ENCODE measurements at places on chromosomes 3 and 15.

DNA sequence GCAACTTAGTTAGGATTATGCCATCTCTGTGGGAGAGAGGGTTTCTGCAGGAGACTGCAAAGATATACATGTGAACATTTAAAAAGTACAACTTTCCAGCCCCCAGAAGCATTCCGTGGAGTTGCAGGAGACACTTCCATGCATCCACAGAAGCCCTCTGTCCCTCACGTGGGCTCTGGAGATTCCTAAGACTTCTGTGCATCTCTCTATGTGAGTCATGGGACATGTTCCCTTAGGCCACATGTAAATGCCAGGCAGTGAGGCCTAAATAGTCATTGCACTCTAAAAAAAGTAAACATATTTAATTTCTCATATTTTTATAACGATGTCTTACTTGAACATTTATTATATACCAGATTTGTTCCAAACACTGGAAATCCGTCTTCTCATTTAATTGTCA, 126.5 kb upstream of the ROPN1 start:
- no peak for DNase-seq

DNA sequence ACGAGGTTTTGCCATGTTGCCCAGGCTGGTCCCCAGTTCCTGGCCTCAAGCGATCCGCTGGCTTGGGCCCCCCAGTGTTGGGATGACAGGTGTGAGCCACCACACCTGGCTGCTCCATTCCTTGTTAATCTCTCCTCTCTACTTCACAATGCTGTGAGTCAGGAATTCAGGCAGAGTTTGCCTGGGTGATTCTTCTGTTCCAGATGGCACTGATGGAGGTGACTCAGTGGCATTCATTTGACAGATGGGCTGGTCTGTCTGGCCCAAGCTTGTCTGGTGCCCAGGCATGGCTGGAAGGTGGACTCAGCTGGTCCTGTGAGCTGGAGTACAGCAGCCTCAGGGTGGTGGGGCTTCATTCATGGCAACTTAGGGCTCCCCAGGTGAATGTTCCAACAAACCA, 43.2 kb downstream of the SLC6A20 start:
- DNase-seq = no peak

GRCh38 chr15:23518104-23518503, 47.4 kb upstream of the MKRN3 start:
- DNase-seq = no peak

GRCh38 chr3:63067999-63068645, 192.9 kb upstream of the CADPS start:
- no peak for DNase-seq

- DNase-seq = no peak
These were observed 2.4 kb downstream of the COLQ start for GRCh38 chr3:15519096-15519495.

DNA sequence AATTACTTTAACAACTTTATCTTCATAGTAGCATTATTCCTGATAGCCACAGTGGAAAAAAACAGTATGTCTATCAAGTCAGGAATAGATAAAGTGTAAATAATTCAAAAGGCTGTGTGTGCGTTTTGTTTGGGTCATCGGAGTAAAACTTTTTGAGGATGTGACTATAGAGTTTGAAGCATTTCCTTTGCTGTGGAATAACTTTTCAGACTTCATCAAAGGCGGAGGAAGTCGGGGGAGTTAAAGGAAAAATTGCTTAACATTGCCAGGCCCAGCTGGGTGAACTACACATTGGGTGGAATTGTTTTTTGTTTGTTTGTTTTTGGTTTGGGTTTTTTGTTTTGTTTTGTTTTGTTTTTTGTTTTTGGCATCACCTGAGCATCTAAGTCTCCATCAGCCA, 70.4 kb upstream of the CRTC3 start:
- DNase-seq = no peak

DNA sequence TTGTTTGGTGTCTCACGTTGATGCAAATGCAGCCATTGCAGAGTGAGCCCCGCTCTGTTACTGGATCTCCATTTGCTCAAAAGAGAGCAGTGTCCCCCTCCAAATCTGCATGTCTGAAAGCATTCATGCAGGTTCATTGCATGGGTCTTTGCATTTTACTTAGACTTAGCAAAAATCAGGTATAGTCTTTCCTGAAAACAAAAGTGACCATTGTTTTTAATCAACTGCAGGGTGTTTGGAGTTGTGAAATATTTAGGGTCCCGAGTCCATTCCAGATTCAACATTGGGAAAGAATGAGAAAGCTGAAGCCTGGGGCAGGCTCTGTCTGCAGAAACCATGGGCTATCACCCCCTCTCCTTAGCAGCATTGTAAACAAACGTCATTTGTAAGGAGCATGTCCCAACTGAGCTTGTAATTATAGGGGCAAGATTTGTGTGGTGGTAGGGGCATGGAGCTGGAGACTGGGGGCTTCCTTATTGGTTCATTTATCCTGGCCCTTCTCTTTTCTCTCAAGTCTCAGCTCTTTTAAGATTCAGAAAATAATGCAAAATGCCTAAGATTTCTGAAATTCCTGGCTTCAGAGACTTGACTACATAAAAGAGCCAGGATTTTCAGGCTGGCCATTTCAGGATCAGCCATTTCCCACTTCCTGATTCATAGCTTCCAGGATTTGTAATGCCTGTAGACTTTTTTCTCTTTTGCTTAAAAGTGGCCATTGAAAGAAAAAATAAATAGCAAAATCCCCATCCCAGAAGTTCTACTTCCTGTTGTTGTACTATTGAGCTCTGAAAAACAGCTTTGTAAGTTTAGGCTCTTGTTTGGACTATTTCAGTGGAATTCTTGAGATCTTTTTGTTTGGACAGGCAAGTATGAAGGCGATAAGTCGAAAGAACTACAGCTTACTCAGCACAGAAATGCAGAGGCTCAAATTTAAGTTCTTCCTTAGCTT, 23.0 kb downstream of the IGF1R start:
- DNase-seq = no peak

DNA sequence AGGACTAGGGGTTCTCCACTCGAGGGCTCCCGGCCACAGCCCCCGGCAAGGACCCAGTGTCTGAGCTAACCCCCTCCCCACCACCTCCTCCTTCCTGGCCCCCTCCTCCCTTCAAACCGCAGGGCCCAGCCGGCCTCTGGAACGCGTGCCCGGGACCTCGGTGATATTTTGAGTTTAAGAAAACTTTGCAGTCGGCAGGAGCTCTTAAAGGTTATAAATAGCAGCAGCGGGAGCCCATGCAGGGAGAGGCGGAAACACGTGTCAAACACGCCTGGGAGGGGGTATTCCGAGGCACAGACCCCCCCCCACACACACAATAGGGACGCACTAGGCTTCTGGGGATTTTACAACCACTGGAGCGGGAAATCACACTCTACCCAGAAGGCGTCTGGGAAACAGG, 3.1 kb upstream of the PTH1R start:
- no peak for DNase-seq

- DNase-seq = no peak
These were observed 46.6 kb downstream of the ZFAND6 start for GRCh38 chr15:80106051-80106450.

DNA sequence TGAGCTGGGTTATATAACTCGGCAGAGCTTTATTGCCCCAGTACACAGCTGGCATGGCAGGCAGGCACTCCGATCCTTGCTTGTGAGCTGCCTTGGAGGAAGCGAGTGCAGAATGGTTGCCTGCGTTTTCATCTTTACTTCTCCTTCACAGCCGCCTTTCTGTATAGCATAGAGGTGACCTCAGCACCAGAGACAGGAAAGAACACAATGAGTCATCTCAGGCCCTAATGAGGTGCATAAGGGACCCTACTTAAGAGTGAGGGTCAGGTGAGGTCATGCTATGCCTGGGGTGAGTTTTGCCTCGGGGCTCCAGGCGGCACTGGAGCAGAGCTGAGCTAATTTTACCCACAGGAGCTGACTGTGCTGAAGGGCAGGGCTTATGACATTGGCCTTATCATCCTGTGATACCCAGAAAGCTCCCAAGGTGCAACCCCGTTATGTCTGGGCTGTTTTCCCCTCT, 43.5 kb downstream of the LPP start:
- no peak for DNase-seq

DNA sequence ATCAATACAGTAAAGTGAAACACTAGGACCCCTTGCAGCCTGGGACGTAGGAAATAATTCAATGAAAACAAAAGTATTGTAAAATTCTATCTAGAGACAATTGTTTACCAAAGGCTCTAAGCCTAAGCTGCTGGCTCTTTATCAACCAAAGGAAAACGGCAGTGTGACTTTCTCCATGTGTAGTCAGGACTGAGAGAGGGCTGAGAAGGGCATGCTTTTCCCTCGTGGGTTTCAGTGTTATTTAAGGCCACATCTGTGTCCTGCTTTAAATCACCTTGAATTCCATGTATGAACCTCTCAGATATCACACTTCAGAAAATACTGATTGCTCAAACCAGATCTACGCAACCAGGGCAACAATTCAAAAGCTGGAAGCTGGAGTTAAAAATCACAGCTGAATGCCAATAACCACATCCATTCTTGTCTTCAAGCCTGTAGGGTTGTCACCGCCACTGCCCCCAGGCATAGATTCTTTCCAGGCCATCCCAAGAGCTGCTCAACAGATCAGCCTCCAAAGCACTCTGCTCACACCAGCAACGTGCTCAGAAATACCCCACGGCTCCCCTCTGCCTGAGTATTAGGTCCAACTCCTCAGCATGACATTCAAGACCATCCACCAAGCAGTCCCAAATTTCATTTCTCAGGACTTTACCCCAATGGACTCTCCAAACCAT, 124.0 kb downstream of the SRGAP3 start:
- DNase-seq = no peak

DNA sequence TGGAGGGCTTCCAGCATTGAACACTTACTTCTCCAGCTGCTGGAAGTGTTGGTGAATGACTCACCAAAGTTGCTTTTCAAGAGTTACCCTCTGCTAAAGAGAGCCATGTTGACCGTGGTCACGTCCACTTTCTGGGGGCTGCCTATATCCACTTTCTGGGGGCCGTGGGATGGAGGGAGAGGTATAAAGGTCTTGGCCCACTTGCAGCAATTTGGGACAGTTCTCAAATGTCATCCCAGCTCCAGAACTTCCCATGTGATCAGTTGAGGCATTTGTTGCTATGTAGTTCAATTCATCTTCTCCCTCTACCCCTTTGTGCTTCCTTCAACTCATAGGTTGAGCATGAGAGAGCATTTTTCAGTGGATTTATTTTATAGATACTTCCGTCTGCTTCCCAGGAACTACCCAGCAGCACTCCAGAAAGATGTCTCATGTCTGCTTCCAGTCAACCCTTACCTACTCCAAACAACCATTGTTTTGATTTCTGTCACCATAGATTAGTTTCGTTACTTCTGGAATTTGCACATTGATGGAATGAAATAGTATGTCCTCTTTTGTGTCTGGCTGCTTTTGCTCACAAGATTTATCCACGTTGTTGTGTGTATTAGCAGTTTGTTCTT, 130.6 kb downstream of the TCF12 start:
- no peak for DNase-seq

- DNase-seq = no peak
These were observed 48.1 kb downstream of the ADAMTS7 start for GRCh38 chr15:78762985-78763795.

DNA sequence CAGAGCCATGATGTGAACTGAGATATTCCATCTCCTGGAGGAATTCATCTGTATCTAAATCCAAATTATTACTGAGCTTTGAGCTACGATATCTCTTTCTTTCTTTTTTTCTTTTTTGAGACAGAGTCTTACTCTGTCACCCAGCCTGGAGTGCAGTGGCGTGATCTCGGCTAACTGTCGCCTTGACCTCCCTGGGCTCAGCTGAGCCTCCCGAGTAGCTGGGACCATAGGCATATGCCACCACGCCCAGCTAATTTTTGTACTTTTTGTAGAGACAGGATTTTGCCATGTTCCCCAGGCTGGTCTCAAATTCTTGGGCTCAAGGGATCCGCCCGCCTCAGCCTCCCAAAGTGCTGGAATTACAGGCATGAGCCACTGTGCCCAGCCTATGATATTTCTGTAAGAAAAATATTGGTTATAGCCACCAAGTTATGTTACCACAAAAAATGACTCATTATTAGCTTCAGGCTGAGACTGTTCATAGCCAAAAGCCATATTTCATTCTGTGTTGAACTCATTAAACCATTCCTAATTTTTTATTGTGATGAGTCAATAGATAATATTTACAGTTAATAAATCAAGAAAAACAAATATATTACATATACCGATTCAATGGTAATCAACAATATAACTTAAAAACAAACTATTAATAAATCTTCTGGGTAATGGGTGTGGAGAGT, 27.1 kb upstream of the SLC30A4 start:
- no peak for DNase-seq

GRCh38 chr3:120451272-120451761, 525 bp upstream of the FSTL1 start:
- no peak for DNase-seq

DNA sequence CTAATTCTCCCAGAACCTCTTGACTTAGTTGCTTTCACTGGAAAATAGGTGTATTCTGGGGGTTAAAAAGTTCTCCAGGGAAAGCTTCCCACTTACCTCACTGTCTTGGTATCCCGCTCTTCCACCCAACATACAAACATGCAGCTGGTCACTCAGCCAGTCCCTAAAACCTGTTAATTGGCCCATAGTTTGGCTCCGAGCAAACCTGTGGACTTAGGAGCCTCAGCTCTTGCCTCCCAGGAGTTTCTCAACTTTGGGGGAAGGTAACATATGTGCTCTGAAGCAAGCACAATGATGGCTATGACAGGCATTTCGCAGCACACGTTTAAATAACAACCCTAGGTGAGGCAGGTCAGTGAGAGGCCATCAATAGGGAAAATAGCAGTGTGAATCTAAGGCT, 25.8 kb upstream of the LRRFIP2 start:
- DNase-seq = no peak

Data from activated CD8-positive, alpha-beta memory T cell treated with anti-CD3 and anti-CD28 coated beads for 1 hour (primary cell).